ENCODE measurements at places on chromosomes 2 and 18.

DNA sequence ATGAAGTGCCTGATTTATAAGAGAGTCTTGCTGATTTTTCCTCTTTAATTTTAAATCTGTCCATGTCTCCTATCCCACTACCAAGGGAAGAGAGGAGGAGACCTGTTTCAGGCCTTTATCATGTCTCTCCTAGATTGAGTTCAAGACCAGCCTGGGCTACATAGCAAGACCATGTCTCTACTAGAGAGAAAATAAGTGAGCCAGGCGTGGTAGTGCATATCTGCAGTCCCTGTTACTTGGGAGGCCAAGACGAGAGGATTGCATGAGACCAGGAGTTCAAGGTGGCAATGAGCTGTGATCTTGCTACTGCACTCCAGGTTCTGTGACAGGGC is 20.0 kb downstream of the EML4 start:
- DNase-seq = no peak

- no peak for DNase-seq
Observed at GRCh38 chr2:217297096-217297495, 437.2 kb upstream of the TNP1 start.

DNA sequence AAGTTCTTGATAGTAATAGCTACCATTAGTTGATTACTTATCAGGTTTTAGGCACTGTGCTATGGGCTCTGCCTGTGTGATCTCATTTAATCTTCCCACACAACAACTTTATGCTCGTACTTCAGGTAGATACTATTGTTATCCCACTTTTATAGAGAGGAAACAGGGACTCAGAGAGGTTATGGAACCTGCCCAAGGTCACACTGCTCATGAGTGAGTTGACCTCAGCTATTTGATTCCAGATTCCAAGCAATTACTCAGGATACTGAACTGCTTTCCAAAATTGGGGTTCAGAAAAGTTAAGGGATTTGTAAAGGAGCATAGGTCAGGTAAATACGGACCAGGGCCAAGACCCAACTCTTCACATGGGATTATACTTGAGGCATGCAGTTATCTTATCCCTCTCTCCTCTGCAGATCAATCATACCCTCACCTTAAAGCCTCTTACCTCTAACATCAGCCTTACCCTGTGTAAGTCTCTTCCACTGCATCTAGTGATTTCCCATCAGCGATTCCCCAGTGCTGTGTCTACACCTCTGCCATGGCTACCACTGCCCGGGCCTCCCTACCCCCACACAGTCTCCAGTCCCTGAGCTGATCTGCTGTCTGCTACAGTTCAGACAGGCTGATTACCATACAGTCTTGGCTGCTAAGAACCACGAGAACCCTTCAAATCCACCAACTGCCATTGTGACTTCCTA is 74.4 kb downstream of the ANTXR1 start:
- DNase-seq = no peak

- peak; percentile 68 for DNase-seq
Observed at GRCh38 chr2:46979571-46979979, 64.0 kb upstream of the MCFD2 start.

DNA sequence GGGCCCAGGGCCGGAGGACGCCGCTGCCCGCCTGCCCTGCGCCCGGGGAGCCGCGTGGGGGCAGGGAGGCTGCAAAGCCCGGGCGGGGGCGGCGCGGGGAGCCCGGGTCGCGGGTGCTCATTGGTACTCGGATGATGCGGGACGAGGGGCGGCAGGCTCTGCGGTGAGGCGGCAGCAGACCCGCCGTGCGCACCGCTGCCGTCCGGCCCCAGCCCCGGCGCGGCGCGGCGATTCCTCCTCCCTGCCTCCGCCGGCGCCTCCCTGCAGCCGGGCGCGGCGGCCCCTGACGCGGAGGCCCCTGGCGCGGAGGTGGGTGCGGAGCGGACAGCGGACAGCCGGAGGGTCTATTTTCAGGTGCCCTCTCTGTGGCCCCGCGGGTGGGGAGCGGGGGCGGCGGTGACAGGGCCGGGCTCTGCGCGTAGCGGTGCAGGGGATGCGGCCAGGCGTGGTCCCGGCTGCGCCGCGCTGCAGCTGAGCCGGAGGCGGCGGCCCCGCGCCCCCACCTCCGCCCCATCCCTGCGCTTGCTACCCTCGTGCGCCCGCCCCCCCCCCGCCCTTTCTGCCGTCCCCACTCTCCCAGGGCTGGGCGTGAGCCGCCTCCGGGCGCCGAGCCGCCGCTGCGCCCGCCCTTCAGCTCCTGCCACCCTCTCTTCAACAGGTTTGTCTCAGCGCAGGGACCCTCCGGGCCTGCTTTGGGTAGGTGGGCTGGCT is 640 bp downstream of the SPTBN1 start:
- DNase-seq = peak; percentile 80

DNA sequence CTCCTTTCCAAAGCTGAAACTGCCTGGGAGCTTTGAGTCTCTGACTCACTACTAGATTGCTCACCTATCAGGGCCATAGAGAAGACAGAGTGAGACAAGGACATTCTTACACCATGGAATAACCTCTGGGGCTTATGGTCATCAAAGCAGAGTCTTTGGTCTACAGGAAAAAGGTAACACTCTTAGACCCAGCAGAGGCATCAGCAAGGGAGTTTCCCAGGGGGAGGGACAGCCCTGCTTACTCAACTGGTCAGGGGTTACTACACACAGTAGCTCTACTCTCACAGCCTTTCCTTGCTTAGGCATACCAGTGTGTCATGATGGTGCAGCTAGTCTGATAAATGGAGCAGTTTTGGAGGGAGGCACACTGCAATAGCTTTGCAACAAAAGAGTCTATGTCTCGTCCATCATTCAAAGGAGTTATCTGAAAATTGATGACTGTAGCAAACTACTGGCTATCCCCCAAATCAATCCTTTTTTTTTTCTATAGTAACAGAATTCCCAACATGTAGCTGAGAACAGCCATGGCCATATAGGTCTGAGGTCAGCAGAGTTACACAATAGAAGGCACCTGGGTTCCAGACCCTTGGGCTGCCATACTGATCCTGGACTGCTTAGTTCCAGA is 22.4 kb upstream of the CD28 start:
- DNase-seq = no peak

- no peak for DNase-seq
Observed at GRCh38 chr2:153068915-153069314, 350.5 kb downstream of the ARL6IP6 start.

DNA sequence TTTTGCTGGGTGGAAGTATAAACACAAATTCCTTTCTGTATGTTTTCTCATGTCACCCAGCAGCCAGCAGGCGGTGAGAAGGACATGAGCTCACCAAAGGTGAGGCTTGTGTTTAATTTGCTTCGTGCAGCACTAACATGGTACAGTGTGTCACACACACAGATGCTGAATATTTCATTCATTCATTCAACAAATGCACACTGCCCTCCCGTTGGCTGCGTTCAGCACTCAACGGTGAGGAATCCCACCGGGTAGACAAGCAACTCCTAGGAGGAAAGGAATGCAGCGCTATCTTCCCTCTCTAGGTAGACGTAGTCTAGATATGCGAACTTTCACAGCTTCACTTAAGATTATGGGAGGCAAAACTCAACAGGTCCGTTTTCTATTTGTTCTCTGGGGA is 85.1 kb downstream of the LONRF2 start:
- no peak for DNase-seq

DNA sequence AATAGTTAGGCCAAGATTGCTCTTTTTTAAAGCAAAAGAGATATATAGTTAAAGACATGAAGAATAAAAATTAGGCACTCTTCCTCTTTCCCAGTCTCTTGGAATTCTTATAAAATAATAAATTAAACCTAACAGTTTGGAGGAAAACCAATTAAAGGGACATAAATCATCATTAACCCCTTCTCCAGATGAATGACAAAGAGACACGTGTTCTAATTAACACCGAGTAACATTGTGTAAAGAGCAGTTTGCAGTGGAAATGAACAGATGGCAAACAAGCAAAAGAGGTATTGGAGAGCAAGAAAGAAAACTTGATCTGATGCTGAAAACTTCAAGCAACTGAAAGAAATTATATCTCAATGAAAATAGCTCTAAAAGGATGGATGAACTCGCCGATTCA is 48.4 kb downstream of the BCL2 start:
- DNase-seq = no peak

DNA sequence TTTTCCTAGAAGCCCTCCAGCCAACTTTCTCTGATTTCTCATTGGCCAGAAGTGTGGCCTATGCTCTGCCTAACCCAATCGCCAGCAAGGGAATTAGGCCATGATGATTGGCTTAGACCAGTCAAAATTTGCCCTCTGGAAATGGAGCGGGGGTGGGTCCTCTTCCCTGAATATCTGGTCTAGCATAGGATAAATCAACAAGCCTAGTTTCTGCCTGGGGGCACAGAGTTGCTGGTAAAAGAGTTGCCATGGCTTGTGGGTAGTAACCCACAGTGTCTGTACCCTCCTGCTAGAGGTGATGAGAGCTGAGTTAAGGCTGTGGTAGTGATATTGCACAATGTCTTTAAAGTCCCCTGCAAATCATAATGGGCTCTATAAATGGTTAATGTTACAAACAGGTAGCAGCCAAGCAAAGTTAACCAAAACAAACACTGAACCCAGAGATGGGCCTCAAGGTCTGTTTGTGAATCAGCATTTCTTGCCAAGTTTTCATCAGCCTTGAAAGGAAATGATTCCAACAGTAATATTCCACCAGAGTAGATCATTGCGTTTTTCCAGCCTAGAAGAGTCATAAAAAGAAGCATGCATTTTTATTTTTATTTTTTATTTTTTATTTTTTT is 19.3 kb downstream of the GALM start:
- no peak for DNase-seq

GRCh38 chr2:391696-392095 is 103.8 kb upstream of the ALKAL2 start:
- DNase-seq = no peak

- DNase-seq = no peak
Observed at GRCh38 chr2:46230115-46230571, 67.1 kb upstream of the EPAS1 start.

GRCh38 chr18:8247700-8248099 is 361.5 kb upstream of the RAB12 start:
- no peak for DNase-seq

DNA sequence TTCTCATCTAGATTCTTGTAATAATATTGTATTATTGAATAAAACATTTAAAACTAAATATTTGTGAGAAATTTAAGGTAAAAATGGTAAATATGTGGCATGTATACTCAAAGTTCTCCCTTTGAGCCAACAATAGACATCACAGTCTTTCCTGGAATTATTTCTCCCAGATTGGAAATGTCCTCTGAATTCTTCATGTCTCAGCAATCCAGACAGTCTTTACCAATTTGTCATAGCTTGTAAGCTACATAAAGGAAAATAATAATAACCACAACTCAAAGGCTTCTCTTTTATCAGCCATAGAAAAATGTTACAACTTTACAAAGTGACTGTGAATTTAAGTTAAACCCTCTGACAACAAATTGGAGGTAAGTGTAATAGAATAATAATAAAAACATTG is 784.9 kb downstream of the EPHA4 start:
- DNase-seq = no peak

DNA sequence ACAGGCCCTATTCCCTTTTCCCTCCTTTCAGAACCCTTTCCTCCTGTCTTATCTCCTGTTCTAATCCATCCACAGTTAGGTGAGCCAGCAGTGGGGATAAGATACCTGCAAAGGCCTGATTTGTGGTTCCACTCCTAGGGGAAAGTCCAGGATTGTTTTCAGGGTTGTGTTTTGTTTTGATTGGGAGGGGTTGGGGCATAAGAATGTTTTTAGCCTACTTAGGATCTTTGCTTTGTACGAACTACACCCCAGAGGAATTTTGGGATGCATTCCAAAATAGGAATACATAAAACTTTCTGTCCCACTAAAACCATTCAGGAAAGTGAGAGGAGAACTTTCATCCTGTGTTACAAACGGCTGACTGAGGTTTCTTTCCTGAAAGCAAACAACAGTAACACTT is 150.8 kb upstream of the PGAP1 start:
- DNase-seq = no peak

GRCh38 chr18:35756506-35757117 is 175.1 kb downstream of the GALNT1 start:
- peak; percentile 77 for DNase-seq

DNA sequence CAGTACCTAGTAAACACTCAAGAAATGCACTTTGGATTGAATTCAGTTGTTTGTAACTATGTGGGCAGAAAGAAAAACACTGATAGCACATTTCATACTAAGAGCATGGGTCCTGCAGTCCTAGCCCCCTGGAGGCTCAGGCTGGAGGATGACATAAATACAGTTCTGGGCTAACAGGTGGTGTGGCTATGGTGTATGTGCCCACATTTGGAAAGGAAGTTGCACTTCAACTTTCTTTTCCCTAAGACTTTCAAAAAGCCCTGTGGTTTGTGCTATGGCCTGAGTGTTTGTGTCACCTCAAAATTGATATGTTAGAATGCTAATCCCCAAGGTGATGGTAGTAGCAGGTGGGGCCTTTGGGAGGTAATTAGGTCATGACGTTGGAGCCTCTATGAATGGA is 218.2 kb downstream of the CDCA7 start:
- no peak for DNase-seq

- DNase-seq = peak; percentile 20
Observed at GRCh38 chr2:96694816-96695455, 44.9 kb downstream of the LMAN2L start.

GRCh38 chr2:229273723-229274338 is 2.7 kb upstream of the PID1 start:
- peak; percentile 31 for DNase-seq

DNA sequence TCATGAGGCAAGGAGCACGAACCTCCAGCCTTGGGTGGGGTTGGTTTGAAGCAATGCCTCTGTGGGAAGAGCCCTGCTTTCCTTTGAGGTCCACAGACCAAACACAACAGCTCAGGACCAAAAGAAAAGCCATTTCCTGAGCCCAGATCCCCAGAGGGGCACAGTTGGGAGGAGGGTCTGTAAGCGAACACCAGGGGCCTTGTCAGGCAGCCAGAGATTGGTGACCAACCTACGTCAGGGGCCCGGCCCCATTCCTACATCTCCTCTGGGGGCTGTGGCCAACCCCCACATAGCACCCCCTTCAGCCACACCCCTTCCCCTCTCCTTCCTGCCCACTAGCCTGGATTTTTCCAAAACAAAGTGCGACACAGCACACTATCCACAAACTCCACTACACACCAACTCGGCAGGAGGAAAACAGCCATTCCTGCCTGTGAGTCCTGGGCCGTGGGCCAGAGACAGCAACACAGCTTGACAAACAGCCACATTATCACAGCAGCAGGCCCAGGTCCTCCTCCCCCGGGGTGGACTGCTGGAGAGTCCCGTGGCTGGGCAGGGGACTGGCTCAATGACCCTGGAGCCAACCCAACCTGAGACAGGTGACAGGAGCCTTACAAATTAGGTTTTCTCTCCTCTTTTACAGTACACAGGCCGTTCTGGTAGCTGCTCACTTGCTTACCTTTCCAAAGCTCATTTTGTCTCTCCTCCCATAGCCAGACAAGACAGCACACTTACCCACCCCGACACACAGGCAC is 98.8 kb downstream of the TNS1 start:
- DNase-seq = peak; percentile 81

GRCh38 chr18:25229081-25229480 is 122.9 kb downstream of the ZNF521 start:
- no peak for DNase-seq

- DNase-seq = peak; percentile 17
Observed at GRCh38 chr18:79529296-79529695, 133.6 kb downstream of the NFATC1 start.
